HFFc6 (cell line): ENCODE measurements at places on chromosomes 4 and X. TPM values are rescaled to one million over a fixed set of nuclear protein-coding genes. Genes with fewer than 3 reads are reported as not detected.

- H3K27me3 ChIP-seq, result no peaks in the 10 kb centered on the region; the same call in 1 of the 2 replicates
- no peaks in the 10 kb centered on the region for H3K36me3 ChIP-seq
- no peak overlapping the region for H3K4me3 ChIP-seq
- H3K4me1 ChIP-seq, result peaks cover 76% of the 10 kb centered on the region
Observed at GRCh38 chrX:134684956-134685355, 26.7 kb upstream of the PLAC1 start.

DNA sequence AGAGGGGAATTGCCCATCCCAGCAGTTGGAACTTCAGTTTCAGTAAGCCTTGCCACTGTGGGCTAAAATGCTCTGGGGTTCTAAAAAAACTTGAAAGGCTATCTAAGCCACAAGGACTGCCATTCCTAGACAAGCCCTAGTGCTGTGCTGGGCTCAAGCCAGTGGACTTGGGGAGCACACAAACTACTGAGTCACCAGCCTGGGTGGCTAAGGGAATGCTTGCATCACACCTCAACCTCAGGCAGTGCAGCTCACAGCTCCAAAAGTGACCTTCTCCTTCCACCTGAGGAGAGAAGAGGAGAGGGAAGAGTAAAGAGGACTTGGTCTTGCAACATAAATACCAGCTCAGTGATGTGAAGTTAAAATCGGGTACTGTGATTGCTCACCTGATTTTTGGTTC is 116.7 kb upstream of the GLRA2 start:
- H3K4me1 ChIP-seq, result peaks cover 12% of the 10 kb centered on the region; the same call in 1 of the 2 replicates
- no peak for DNase-seq
- no peaks in the 10 kb centered on the region for H3K36me3 ChIP-seq
- no peak overlapping the region for H3K27ac ChIP-seq
- H3K4me3 ChIP-seq, result no peak overlapping the region

GRCh38 chr4:85534120-85534519 is 59.2 kb downstream of the ARHGAP24 start:
- no peak for DNase-seq
- H3K27me3 ChIP-seq, result no peaks in the 10 kb centered on the region
- no peaks in the 10 kb centered on the region for H3K36me3 ChIP-seq
- no peak overlapping the region for H3K4me3 ChIP-seq
- no peak overlapping the region for H3K27ac ChIP-seq

GRCh38 chr4:131430302-131430701 is 1718.8 kb upstream of the PCDH10 start:
- no peak for DNase-seq
- H3K27me3 ChIP-seq, result no peaks in the 10 kb centered on the region; the same call in 1 of the 2 replicates
- no peak overlapping the region for H3K27ac ChIP-seq
- H3K36me3 ChIP-seq, result no peaks in the 10 kb centered on the region
- H3K4me1 ChIP-seq, result no peaks in the 10 kb centered on the region
- no peak overlapping the region for H3K4me3 ChIP-seq

GRCh38 chr4:1411436-1412375 is 5.5 kb upstream of the NKX1-1 start:
- no peaks in the 10 kb centered on the region for H3K36me3 ChIP-seq
- H3K4me1 ChIP-seq, result no peaks in the 10 kb centered on the region
- no peak for DNase-seq
- peaks cover 24% of the 10 kb centered on the region for H3K27me3 ChIP-seq

GRCh38 chr4:156111686-156112085 is 158.0 kb upstream of the CTSO start:
- DNase-seq, result no peak
- H3K4me3 ChIP-seq, result no peak overlapping the region; the same call in 1 of the 2 replicates
- no peak overlapping the region for H3K27ac ChIP-seq
- H3K27me3 ChIP-seq, result peaks cover 2% of the 10 kb centered on the region
- no peaks in the 10 kb centered on the region for H3K36me3 ChIP-seq

- no peak for DNase-seq
- H3K4me3 ChIP-seq, result no peak overlapping the region
- peaks cover 4% of the 10 kb centered on the region; the same call in 1 of the 2 replicates for H3K36me3 ChIP-seq
- peaks cover 24% of the 10 kb centered on the region for H3K4me1 ChIP-seq
- H3K27me3 ChIP-seq, result peaks cover 40% of the 10 kb centered on the region
Observed at GRCh38 chr4:74631338-74631737, 163.0 kb downstream of the BTC start.

DNA sequence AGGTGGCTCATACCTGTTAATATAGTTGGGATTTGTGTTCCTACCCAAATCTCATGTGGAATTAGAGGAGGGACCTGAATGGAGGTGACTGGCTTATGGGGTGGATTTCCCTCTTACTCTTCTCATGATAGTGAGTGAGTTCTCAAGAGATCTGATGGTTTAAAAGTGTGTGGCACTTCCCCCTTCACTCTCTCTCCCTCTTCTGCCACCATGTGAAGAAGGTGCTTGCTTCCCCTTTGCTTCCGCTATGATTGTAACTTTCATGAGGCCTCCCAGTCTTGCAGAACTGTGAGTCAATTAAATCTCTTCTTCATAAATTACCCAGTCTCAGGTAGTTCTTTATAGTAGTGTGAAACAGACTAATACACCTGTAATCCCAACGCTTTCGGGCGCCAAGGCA is 28.3 kb upstream of the WDR19 start:
- H3K36me3 ChIP-seq, result no peaks in the 10 kb centered on the region
- H3K4me1 ChIP-seq, result peaks cover 7% of the 10 kb centered on the region; the same call in 1 of the 2 replicates
- H3K4me3 ChIP-seq, result no peak overlapping the region
- DNase-seq, result no peak

- DNase-seq, result no peak
- H3K4me1 ChIP-seq, result no peaks in the 10 kb centered on the region
- no peaks in the 10 kb centered on the region for H3K36me3 ChIP-seq
- H3K4me3 ChIP-seq, result no peak overlapping the region
- no peak overlapping the region for H3K27ac ChIP-seq
Observed at GRCh38 chrX:111170017-111170416, 74.0 kb downstream of the PAK3 start.

DNA sequence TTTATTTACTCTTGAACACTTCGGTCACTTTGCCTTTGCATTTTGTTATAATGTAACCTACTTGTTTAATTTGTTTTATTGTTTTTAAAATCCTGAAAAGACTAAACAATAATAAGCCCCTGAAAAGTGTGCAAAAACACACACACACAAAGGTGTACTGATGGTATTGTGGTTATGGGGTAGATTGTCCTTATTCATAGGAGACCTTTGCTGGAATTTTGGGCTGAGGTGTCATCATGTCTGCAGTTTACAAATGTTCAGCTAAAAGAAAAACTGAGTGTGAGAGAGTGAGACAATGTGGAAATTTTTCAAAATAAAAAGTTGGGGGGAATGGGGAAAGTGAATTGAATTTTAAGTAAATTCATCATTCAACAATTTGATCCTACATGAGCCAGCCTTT is 174.9 kb downstream of the QDPR start:
- no peak for DNase-seq
- peaks cover 7% of the 10 kb centered on the region; the same call in 1 of the 2 replicates for H3K4me1 ChIP-seq
- no peak overlapping the region for H3K4me3 ChIP-seq
- H3K27ac ChIP-seq, result no peak overlapping the region

The CNKSR2 gene
- not detected in 3 replicates for total RNA-seq

The SULT1E1 gene
- not detected in 3 replicates for total RNA-seq

The AMER1 gene
- 1.6 to 1.9 TPM (median 1.7 TPM) in 3 replicates for total RNA-seq

The CT45A10 gene
- total RNA-seq, result not detected in 3 replicates

The KLB gene
- not detected in 3 replicates for total RNA-seq
